ENCODE measurements at places on chromosomes 12 and 14. TPM values are rescaled to one million over a fixed set of nuclear protein-coding genes. Genes with fewer than 3 reads are reported as not detected.

DNA sequence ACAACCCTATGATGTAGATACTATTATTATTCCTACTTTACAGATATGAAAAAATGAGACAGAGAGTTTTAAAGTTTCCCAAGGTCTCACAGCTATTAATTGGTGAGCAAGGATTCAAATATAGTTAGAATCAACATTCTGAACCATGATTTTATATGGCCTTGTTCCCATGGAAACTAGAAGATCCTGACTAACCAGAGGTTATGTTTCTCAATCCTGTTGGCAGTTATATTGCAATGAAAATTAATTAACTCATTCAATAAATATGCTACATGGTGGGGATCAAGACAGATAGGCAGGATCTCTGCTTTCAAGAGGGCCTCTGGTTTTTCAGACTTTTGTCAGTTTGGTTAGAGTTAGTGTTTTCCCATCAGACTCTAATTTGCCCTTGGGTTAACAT lies 9.3 kb upstream of the FUT8 start:
- peak; percentile 3 for DNase-seq

The OR4E2 gene
- not detected for total RNA-seq

DNA sequence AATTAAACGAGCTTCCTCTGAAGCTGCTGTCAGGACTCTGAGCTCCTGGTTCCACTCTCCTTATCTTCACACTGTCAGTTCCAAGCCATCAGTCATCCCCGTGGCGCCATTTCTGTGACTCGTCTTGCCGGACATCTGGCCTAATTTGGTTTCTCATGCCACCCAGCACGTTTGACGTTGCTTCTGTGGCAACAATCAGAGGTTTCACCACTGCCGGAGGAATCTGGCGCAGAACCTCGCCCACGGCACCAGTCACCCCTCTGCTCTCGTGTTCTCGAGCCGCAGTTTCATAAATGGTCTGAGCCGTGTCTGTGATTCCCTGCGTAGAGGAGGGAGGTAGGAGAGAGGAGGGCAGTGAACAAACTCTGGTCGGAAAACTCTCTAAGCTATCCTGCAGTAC lies 29.7 kb downstream of the BDKRB1 start:
- peak; percentile 94 for DNase-seq

The CLEC6A gene
- not detected for total RNA-seq

The TIMELESS gene
- 2.3 TPM for total RNA-seq

- no peak for DNase-seq
Observed at GRCh38 chr12:6981152-6982052, 10.7 kb downstream of the EMG1 start.

DNA sequence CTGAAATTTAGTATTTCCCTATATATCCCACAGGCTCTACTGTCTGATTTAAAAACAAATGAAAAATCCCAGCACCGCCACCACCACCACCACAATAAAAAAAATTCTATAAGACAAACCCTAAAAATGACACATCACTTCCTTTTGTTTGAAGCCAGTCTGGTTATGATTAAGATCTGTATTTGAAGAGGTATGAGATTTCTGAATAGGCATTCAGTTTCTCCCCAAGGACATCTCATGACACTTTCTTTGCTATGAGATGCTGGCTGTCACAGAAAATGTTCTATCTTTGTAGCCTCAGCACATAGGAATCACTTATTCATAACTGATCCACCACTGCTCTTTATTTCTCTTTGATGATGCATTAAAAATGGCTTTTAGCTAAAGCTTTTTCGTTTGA lies 1071.0 kb downstream of the SLC6A15 start:
- no peak for DNase-seq

The VWF gene
- total RNA-seq, result 324 TPM

DNA sequence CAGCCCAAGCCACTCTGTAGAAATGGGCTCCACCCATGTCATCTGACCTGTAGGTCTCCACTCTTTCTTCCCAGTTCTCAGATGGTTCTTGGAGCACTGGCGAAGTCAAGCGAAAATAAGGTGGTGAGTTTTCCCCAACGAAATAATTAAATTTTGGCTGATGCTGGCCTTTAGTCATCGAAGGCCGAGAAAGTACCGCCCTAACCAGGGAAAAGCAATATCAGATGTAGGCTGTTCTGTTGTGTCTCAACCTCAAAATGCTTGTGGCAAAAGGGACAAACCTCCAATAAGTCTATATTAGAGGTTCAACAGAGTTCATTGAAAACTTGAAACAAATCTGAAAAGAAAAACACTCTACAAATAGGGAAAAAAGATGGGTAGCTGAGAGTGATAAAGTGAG lies 48.6 kb upstream of the BCAT1 start:
- DNase-seq, result no peak

The FSCB gene
- not detected for total RNA-seq

DNA sequence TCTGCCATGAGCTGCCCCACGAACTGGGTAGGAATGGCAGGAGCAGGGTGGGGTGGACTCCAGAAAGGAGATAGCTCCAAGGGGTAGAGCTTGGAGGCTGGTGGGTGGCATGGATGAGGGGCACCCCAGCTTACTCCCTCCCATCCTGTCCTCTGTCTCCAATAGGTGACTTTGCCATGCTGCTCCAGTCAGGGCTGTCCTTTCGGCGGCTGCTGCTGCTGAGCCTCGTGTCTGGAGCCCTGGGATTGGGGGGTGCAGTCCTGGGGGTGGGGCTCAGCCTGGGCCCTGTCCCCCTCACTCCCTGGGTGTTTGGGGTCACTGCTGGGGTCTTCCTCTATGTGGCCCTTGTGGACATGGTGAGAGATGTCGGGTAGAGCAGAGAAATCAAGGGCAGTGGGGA lies 7.1 kb downstream of the SLC39A5 start:
- no peak for DNase-seq

DNA sequence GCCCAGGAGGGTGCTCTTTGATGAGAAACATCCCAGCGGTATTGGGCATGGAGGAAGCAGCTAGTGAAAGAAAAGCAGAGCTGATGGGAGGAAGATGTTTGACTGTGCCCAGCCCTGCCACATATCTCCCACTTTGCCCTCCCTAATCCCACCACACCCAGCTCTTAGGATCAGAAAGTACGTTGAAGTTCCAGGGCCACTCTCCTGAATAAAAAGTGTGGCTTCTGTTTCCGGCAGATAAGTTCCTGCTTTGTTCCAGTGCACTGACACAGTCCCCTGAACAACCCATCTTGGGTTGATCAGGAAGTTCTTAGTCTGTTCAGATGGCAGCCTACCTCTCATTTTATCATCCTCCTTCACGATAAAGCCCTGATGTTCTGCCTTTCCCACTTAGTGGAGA lies 16.5 kb downstream of the TPCN1 start:
- no peak for DNase-seq

DNA sequence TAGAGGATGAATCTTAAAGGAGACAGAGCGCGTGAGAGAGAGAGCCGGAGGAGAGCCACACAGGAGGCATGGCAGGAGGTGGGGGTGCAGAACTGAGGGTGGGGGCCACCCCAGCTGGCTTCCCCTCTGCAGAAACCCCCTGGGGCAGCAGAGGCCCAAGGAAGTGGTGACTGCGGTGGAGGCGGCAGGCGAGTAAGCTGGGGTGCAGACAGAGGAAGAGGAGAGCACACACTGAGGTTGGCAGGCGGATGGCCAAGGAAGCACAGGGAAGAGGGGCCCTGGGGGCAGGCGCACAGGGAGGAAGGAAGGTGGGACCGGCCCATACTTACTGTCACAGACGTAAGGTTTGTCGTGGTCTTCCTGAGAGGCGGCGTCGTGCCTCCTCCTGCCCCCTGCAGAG lies 179.8 kb downstream of the DPF3 start:
- no peak for DNase-seq

- DNase-seq, result no peak
Observed at GRCh38 chr14:74217672-74218448, 21.4 kb upstream of the VSX2 start.

- DNase-seq, result peak; percentile 85
Observed at GRCh38 chr14:90034156-90034555, 27.6 kb upstream of the KCNK13 start.

The A2M gene
- total RNA-seq, result 271 TPM

The PYGL gene
- total RNA-seq, result 22.1 TPM

GRCh38 chr12:29863665-29864064 lies 79.9 kb upstream of the TMTC1 start:
- no peak for DNase-seq

The TOMM20L gene
- not detected for total RNA-seq

GRCh38 chr12:131827961-131828534 lies at the start of gene MMP17:
TSS of gene MMP17 (plus strand) at chr12:131828393. CDS start at chr12:131828495, 102 bp downstream.
- DNase-seq, result no peak

- no peak for DNase-seq
Observed at GRCh38 chr12:63420206-63420644, 248.1 kb downstream of the DPY19L2 start.

DNA sequence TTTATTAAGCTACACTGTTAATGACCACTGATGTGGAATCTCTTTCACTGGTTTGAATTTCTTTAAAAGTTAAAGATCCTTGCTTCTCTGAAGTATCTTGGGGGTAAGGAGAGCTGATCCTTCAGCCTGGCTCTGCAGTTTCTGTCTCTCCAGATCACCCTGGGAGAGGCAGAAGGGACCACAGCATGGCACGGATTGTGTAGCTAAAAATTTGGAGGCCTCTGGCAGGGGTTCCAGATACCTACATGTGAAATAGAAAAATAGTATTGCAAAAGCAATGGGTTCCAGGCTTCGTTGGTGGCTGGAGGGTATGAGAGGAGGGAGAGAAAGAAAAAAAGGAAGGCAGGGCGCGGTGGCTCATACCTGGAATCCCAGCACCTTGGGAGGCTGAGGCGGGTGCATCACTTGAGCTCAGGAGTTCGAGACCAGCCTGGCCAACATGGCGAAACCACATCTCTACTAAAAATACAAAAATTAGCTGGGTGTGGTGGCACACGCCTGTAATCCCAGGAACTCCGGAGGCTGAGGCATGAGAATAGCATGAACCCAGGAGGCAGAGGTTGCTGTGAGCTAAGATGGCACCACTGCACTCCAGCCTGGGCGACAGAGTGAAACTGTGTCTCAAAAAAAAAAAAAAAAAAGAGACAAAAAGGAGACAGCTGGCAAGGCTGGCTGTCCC lies 3.4 kb downstream of the CHST11 start:
- DNase-seq, result no peak

The MED6 gene
- total RNA-seq, result 21.7 TPM

The ENDOU gene
- total RNA-seq, result 0.39 TPM

- DNase-seq, result no peak
Observed at GRCh38 chr12:40188558-40189320, 36.1 kb upstream of the LRRK2 start.

DNA sequence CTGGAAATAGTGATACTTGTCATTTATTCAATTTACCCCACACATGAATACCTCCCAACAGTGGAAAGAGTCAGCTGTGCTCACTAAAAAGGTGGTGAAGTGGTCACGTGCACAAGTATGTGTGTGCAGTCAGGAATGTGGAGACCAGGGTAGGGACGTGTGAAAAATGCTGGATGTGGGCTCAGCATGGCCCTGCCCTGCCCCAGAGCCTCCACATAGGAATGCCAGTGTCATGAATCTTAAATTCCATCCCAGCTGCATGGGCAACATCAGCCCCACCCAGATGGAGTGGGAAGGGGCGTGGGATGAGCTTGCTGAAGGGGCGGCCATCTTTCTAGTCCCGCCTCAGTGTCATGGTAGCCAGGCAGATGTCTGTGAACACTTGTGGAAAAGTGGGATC lies 87.7 kb downstream of the C12orf75 start:
- DNase-seq, result no peak

The SCYL2 gene
- total RNA-seq, result 52.4 TPM

DNA sequence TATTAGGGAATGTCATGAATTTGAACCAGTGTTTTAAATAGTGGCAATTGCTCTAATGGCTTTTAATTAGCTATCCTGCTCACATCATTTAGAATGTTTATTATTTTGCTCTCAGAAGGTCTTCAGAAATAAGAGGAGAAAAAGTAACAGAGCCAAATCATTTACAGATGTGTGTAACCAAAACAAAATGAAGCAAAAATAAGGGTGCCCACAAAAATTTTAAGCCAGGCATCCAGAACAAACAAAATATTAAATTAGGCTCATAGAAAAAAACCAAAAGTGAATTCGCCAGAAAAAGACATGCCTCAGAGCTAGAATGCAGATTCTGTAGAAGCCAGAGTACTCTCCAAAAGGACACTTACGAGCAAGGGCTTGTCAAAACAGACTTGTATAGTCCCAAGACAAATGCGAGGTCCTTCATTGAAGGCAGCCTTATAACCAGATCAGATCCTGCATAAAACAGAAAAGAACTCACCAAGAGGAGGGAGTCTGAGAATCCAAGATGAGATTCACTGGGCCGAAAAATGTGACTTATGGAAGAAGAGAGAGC lies 20.2 kb upstream of the SERPINA1 start:
- DNase-seq, result no peak

The MARS1 gene
- 53.2 TPM for total RNA-seq

The FOXN4 gene
- not detected for total RNA-seq

GRCh38 chr14:95150910-95151309 lies 6.4 kb downstream of the DICER1 start:
- no peak for DNase-seq

GRCh38 chr14:59435987-59436386 lies 29.2 kb downstream of the GPR135 start:
- DNase-seq, result no peak

GRCh38 chr14:77681196-77682157 lies 26.3 kb downstream of the ALKBH1 start:
- no peak for DNase-seq

Measured in esophagus muscularis mucosa (tissue), 4 donors.